C1 segment of cervical spinal cord (tissue), 14 donors: ENCODE measurements at places on chromosomes 6 and 20.

- no peak for DNase-seq
Measured at GRCh38 chr6:37259191-37259590, 1.2 kb upstream of the TMEM217 start.

DNA sequence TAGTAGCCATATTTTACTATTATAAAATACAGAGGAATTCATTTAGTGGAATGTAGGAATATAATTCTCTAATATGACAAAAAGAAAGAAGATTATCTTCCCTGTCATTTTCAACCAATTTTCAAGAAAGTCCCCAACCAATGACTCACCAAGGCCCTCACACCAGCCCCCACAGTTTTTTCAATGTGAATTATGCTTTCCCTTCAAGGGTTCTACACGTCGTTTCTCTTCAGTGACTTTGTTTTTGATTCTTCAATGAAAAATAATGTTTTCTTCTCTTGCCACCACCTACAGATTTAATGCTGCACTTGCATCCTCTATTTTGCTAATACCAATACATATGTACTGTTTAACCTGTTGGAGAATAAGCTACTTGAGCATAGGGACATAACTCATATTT lies 841.3 kb downstream of the PHF3 start:
- no peak for DNase-seq

DNA sequence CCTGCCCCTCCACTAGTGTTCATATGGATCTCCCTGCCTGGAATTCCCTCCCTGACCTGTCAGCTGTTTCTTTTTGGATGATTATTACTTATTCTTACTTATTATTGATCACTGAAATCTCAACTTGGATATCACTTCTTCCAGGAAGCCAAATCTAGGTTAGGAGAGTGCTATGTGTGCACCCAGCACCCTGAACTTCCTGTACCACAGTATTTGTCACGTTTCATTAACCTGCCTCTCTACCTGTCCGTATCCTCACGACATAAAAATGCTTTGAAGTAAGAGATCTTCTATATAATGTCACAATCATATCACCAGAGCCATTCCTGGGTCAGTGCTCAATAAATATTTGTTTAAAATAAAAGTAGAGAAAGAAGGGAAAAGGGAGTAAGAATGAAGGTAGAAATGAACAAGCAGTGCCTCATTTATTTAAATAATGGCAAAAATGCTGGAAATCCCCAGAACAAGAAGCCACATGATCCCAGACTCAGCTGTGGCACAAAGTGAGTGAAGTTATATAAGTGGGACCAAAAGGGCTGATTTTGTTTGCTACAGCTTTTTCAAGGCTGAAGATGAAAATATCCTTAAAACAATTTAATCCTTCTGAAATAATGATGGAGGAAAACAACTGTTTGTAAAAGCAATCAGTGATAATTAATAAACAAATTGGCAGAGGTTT lies 88.0 kb upstream of the MANEA start:
- DNase-seq: no peak

DNA sequence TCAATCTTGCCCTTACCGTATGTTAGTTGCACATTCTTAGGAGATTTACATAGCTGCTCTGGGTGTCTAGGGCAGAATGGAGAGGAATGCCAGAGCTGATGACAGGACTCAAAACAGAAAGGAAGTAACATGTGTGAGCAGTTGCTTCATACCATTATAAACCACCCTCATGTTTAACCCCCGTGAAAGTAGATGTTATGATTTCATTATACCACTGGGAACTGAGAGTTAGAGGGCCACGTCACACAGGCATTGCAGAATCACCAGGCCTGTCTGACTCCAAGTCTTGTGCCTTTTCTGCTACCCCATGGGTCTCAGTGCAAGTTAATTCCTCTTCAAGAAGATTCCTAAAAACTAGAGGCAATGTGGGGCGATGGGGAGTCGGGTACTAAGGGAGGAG lies 23.5 kb upstream of the SIM1 start:
- DNase-seq: no peak

GRCh38 chr6:15457121-15457650 lies 205.6 kb downstream of the DTNBP1 start:
- no peak for DNase-seq

DNA sequence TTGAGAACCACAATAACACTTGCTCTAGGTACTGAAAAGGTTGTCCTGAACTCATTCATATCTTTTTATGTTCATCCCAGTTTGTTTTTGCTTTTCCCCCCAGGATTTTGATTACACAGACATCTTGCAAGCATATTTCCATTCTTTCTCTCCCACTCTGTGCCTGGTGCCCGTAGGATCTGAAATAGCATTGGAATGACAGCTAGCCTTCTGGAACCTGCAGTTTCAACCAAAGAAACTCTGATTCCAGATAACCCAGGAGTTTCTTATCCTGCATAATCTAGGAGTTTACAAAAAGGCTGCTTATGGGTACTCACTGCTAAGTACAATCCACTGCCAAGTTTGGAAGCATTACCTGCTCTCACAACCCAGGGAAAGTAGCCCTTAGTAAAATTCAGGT lies 28.8 kb upstream of the PLCG1 start:
- no peak for DNase-seq

- DNase-seq: no peak
Measured at GRCh38 chr6:43014434-43014909, 423 bp downstream of the KLHDC3 start.

GRCh38 chr20:4052139-4052480 lies 36.8 kb upstream of the RNF24 start:
- no peak for DNase-seq

DNA sequence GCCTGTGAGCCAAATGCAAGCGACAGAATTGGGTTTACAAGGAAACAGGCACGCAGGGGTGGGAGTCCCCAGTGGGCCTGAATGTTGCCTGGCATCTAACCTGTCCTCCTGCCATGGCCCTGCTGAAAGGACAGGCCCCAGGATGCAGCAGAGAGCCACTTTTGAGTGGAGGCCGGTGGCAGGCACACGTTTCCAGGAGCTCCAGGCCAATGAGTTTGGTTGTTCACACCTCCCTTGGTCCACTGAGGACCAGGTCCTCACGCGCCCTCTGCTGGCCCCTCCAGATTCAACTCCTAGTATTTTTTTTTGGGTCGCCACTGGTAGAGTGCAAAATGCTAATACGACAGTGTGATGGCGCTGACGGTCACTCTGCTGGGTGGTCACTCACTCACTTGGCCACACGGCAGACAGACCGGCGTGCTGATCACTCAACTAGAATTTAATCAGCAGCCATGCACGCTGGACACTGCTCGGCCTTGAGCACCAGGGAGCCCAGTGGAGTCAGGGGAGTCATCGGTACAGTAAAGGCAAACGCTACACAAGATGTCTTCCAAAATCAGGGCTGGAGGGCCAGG lies 81.7 kb upstream of the NFATC2 start:
- no peak for DNase-seq

DNA sequence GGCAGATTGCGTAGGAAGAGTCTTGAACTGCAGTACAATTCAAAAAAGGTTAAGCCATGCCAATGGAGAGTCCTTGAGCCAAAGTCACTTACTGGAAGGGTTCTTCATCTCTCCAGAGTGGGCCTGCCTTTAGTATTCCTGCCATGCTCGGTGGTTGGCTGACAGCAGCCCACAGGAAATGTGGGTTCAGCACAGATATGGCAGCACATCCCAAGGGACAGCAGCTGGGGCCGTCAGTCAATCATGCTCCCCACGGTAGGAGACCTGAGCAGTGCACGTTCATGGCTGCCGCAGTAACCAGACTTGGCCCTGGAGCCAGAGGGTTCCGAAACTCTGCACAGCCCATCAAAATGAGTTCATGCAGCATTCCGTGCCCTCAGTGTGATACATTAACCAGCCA lies 63.6 kb upstream of the SIRPA start:
- DNase-seq: no peak

DNA sequence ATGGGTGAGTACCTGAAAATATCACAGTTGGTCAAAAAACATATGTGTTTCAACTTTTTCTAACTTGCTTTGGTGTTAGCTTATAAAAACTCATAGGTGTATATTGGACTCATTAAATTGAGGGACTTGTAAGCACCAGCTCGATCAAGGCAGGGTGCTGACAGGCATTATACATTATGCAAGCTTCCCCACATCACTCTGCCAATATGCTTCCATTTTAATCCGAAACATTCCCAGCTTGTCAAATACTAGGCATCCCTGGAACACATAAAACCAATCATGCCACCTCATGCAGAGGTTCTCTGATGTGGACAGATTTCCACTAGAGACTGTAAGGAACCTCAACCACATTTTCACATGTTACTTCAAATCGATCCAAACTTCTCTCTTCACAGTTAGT lies 187.3 kb upstream of the NT5E start:
- DNase-seq: no peak

DNA sequence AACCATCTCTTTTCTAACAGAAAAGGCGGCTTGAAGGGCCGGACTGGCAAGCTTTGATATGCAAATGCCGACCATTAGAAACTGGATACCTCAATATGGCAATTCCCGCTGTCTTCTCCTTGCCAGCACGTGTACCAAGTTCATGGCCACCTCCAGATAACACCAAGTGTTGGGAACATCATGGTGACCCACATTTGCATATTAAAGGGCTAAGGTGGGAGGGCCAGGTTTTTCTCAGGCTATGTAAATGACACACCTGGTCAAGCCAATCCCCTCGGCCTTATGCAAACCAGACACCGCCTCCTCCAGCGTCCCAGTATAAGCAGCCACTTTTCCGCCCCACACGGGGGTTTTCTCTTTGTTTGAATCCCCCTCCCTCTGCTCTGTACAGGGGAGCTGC lies 110.7 kb downstream of the DACT2 start:
- no peak for DNase-seq

DNA sequence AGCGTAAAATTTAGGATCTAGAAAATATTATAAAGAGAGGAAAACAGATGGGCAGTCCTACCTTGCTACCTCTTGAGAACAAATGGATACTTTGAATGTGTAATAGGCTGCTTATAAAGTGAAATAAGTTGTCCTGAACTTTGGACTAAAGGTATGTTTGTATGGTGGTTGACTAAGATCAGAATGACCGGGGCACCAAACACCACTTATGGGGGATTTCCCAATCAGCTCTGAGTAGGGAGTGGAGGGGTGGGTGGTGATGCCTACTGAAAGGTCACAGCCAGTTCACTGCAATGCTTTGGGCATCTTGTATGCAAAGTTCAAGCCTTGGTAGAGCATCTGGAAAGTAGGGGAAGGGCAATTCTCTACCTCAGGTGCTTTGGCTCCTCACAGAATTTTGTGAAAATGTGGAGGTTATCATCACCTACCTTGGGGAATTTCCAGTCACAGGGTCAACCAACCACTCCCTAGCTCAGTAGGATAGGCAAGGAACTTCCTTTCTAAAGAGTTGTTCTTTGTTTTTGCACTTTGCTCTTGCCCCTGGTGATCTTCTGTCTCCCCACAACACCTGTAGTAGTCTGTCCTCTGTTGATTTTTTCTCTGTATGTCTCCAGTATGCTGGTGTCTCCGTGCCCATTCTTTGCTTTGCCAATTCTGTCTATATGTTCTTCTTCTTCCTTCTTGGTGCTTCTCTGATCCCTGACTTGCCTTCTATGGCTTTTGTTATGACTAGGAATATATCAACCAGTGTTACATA lies at the start of gene TRIM31:
TRIM31 (minus strand) TSS at position 88 of the 757 bp plus-strand sequence. CDS start 285 bp downstream, outside the sequence.
- no peak for DNase-seq

DNA sequence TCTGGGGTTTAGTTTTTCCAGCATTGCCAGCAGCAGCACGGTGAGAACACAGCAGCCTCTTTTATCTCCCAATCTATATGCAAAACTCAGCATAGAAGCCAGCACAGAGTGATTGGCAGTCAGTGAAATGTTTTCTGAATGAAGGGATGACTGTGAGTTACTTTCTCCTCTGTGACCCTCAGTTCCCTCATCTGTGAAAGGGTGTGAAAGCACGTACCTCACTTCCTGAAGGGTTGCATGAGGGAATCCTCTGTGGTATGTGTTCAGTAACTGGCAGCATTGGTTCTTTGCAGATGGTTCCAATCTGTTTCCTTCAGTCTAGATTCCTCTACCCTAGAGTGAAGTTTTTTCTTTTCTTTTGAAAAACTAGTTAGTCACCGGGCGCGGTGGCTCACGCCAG lies 40.0 kb downstream of the EFCAB8 start:
- DNase-seq: no peak

DNA sequence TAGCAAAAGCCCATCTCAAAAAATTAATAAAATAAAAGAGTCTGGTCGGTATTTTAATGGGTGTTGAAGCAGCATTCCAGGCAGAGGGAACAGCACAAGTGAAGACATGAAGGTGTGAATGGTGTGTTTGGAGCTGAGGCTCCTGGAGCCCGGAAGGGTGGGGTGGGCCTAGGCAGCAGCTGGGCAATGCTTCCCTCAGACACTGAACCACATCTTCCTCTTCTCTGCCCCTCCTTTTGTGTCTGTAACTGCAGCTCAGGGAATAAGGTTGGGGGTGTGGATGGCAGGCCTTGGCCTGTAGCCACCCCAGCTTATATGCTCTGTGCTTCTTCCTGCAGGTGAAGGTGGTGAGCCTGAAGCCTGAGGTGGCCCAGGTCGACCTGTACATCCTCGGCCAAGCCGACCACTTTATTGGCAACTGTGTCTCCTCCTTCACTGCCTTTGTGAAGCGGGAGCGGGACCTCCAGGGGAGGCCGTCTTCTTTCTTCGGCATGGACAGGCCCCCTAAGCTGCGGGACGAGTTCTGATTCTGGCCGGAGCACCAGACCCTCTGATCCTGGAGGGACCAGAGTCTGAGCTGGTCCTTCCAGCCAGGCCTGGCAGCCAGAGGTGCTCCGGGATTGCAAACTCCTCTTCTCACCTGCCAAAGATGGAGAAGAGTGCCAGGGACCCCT lies 26.6 kb downstream of the POFUT1 start:
- no peak for DNase-seq

GRCh38 chr6:134420614-134421181 lies 102.8 kb upstream of the SGK1 start:
- DNase-seq: no peak

DNA sequence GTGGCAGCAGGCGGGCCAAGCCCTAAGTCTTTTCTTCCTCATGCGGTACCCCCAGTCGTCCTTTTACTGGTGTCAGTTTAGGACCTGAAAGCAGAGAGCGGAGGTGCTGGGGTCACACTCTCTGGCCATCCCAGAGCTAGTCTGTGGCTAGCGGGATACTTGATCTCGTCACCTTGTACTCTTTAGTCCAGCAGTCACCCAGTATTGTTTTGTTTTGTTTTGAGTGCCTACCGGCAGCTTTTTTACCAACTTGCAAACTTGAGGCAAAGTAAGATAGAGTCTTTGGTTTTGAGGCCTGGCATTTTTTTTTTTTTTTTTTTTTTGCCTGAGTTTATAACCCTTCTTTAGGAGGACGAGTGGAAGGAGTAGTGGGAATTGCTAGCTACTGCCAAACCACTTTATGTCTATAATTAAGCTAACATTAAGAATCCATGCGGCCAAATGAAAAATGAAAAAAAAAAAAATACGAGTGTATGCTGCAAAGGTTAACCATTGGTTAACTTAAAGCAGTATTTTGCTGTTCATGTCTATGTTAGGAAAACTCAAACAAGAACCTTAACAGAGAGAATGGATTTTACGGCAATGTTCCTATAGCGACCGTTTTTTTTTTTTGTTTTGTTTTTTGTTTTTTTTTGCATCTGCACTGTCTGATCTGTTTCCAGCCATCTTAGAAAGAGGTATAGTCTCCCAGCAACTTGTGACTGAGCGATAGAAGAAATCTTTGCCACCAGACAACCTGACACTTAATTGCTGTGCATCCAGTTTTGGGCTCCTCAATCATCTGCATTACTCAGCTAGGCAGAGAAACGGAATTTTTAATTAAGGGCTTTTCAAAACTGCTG lies 56.9 kb downstream of the FAM217A start:
- DNase-seq: no peak

GRCh38 chr6:32839356-32839755 lies 817 bp upstream of the TAP2 start:
- no peak for DNase-seq

- DNase-seq: no peak
Measured at GRCh38 chr6:90286884-90287488, 9.7 kb downstream of the BACH2 start.
